Activated CD8-positive, alpha-beta memory T cell treated with anti-CD3 and anti-CD28 coated beads, Interleukin-2, amount 10 ng/mL, durations not matched to agents 7 days and 5 days (primary cell): ENCODE measurements at places on chromosomes 5 and 9.

DNA sequence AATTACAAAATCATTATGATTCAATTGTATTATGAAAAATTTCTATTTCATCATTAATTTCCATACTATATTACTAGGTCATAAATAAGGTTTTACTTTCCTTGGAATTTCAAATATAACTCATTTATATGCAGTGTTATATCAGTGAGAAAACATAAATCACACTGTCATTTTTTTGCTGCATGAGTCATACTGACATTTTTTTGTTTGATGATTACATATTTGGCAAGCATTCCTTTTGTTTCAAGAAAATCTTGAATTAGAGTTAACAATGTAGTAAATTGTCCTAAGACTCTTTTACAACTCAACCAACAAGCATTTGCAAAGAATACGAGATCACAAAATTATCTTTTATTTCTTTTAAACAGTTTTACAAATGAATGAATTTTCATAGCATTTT is 298.4 kb upstream of the SEMA6A start:
- DNase-seq: no peak

DNA sequence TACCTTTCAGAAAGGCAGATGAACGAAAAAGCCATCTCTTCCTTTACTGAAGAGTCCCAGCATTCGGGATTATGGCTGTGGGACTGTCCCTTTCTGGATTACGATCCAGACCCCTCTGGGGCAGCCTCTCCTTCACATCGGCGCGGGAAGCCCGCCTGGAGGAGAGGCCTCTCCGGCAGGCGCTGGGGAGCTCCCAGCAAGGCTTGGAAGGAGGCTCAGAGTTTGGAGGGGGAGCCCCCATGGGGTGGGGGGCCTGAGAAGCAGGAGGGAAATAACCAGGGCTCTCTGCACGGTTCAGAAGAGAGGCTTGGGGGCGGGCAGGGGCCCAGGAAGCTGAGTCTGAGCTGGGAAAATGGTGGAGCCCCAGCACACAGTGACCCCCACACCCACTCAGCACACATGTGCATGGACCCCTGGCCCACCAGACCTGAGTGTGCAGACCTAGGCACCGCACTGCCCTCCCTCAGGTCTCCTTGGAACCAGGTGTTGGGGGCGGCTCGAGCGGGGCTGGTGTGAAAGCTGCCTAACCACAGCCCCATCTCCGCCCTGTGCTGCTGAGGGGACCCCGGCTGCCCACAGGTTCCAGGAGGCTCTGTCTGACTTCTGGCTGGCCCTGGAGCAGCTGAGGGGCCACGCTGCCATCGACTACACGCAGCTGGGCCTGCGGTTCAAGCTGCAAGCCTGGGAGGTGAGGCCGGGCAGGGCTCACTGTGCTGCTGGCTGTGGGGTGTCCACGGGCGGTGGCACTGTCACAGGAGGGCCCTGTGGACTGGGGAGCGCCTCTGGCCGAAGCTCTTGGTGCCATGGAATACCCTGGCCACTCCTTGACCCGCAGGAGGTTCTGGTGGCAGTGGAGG is 4.5 kb downstream of the NOXA1 start:
- DNase-seq: no peak

DNA sequence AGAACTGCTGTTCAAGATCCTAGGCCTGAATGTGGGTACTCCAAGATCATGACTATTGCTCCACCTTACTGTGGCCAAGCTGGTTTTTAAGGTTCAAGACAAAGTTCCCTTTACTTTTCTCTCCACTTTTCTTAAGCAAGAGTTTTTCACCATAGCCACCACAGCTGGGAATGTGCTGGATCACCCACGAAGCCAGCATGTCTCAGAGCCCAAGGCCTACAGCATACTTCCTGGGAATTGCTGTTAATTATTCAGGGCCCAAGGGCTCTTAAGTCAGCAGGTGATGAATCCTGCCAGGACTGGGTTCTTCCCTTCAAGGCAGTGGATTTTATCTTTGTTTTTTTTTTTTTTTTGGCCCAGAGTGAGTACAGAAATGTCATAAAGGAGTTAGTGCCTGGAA is 149.4 kb upstream of the TUSC1 start:
- no peak for DNase-seq

- no peak for DNase-seq
Measured at GRCh38 chr9:79574136-79574535, 2.4 kb downstream of the TLE4 start.

- DNase-seq: no peak
Measured at GRCh38 chr5:39578887-39579497, 154.2 kb upstream of the DAB2 start.

DNA sequence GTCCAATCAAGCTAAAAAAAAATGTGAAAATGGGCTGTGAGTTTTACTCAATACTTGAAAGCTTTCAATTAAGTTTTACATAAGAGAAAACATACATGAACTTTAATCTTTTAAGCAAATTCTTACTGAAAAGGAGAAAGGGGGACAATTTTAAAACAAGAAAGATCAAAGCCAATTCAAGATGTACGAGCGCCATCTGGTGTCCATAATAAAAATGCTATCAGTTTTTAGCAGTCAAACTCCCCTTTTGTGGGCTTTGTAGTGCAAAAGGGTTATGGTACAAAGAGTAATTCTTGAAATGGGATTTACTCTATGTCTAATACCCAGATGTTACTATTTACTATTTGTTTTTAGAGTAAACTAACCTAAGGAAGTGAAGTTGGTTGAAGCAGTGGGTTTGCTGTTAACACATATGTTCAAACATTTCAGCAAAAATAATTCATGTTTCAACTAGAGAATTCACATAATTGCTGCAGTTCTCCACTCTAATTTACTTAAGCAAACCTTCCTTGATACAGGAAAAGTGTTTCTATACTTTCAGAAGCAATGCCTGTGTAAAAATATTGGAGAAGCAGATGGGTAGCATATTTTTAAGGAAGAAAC is 228.2 kb upstream of the TYRP1 start:
- no peak for DNase-seq

DNA sequence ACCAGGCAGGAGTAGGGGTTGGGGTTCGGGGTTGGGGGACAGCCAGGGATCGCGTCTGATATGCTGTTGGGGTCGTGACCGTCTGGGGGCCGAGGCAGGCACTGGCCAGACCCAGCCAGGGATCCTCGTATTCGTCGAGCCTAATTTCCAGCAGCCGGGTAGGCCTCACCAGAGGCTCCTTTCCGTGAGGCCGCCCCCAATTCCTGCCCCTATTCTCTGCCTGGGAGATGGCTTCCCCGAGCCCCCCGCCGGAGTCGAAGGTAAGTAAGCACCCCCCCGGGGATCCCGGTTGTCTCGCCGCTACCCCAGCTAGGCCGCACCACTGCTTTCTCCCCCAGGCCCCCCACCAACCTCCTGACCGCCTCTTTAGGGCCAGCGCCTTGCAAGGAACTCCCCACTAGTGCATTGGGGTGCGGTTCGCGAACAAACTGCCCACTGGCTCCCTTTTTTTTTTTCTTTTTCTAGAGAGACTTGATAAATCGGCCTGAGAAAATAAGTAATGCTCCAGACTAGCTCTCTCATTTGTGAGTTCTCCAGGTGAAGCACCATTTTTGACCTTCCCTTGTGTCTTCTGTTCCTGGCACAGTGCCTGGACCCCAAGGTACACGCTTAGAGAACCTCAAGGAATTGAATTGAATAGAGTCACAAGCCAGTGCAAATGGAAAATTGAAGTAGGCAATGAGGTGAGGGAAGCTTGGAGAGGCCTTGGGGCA is 435 bp downstream of the ZNF189 start:
- no peak for DNase-seq

GRCh38 chr9:135632841-135633240 is 6.5 kb downstream of the GLT6D1 start:
- DNase-seq: no peak

DNA sequence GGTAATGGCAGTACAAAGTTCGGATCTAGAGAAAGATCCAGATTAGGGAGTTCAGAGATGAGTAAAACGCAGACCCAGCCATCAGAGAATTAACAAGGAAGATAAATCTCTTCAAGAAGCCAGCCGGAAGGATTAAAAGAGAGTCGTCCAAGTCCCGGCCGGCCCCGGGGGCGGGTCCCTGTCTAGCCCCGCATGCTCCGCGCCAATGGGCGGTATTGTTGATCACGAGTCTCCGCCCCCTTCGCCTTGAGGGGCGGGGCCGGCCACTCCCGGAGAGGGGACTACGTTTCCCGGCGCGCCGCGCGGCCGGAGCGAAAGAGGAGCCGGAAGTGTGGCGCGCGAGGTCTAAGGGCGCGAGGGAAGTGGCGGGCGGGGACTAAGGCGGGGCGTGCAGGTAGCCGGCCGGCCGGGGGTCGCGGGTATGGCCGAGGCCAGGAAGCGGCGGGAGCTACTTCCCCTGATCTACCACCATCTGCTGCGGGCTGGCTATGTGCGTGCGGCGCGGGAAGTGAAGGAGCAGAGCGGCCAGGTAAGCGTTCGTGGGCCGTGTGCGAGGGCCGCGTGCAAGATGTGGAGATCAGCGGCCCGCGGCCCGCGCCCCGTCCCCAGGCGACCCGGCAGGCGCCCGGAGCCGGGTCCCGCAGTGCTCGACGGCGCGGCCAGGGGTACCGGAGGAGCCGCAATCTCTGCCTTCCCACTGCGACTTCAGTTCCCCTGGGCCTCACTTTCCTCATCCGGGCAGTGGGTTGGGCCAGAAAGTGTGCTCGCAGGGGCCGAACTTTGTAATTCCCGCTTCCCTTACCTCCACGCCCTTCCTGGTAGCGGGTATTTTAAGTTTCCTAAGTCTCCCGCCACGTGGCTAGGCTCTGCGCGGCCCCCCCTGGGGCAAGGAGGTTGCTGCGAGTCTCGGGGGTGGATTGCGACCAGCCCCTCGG is at the start of gene TCOF1:
Gene TCOF1 (plus strand): TSS at position 372 of the 935 bp plus-strand sequence. CDS start 50 bp downstream, at position 422.
- DNase-seq: peak; percentile 98

DNA sequence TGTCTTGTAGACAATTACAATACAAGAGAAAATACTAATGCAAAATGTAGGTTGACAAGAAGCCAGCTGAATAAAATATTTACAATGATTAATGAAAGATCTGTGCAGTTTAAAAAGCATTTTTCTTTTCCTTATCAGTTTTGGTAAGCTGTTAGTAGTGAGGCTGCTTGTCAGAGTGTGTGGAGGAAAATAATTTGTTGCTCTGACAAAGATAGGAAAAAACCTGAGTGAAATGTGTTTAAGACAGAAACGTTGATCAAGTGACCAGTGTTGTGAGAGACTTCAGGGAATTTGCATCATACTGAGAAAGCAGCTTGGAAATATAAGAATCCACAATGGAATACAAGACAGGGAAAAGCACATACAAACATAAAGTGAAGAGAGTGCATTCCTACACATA is 360.3 kb upstream of the CDH18 start:
- no peak for DNase-seq

- DNase-seq: no peak
Measured at GRCh38 chr5:133396814-133397213, 215.5 kb downstream of the FSTL4 start.

GRCh38 chr9:97559111-97559514 is 57.6 kb downstream of the TMOD1 start:
- no peak for DNase-seq

- no peak for DNase-seq
Measured at GRCh38 chr9:130782886-130783530, 52.0 kb upstream of the ABL1 start.

- DNase-seq: no peak
Measured at GRCh38 chr9:92265154-92265553, 28.3 kb downstream of the IARS1 start.

DNA sequence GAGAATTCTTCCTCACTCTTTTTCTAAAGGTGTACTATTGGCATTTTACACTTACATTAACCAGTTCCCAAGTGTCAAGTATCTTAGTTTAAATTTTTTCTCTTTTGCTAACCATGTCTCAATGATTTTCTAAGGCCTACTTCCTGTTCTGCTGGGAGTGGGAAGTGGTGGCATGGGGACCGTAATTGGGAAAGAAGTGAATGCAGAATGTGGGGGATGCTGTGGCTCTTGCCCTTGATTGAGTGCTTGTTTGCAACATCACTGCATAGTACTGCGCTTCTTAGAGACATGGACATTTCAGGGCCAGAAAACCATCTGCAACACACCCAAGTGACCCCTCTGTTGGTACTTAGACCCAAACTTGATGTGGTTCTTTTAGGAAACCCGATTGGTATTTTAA is 32.8 kb downstream of the MRRF start:
- DNase-seq: no peak

- no peak for DNase-seq
Measured at GRCh38 chr9:26033336-26033735, 355.1 kb upstream of the TUSC1 start.

DNA sequence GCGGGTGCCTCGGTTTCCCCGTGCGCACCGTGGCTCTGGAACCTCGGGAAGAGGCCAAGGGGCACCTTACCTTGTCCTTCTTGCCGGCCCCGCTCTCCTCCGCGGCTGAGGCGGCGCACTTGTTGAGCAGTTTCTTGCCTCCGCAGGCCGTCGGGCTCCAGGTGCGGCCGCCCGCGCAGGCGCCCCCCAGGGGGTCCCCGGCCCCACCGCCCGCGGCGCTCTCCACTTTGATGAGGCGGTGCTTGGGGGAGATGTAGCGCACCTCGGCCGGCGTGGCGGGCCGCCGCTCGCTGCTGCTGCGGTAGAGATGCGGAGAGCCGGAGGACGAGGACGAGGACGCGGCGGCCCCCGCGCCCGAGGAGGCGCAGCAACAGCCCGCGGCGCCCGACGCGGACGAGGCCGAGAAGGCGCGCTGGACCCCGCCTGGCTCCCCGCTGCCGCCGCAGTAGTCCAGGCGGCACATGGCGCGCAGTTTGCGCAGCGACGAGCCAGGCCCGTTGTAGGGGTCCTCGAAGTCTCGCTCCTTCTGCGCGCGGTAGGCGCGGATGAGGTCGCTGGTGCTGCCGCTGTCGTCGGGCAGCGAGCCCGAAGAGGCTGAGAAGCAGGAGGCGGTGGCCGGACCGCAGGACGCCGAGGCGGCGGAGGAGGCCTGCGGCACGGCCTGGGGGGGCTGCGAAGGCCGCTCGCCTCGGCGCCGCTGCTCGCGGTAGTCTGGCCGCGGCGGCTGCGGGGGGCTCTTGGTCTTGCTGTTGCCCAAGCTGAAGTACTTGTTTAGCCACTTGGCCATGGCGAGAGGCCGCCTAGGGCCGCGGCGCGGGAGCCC is 957 bp downstream of the SHB start:
- DNase-seq: no peak
